Stimulated activated CD4-positive, alpha-beta T cell treated with anti-CD3 and anti-CD28 coated beads, Interleukin-4, amount 100 ng/mL, for 24 hours (primary cell): ENCODE measurements at places on chromosomes 11 and 22.

DNA sequence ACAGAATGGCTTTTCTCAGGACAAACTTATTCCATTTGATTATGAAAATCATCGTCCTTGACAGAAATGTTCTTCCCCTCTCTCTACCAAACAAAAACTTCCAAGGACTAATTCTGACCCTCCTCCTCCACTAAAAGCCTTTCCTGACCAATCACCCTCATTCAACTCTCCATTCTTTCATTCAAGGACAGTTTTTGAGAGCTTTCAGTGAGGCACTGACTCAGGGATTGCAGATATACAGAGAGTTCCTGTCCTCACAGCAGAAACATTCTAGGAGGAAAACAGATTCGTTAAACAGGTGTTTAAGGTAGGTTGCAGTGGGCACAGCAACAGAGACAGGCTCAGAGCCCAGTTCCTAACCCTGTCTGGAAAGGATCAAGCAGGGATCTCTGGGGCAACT lies 41.5 kb downstream of the OR4D9 start:
- DNase-seq, result no peak

DNA sequence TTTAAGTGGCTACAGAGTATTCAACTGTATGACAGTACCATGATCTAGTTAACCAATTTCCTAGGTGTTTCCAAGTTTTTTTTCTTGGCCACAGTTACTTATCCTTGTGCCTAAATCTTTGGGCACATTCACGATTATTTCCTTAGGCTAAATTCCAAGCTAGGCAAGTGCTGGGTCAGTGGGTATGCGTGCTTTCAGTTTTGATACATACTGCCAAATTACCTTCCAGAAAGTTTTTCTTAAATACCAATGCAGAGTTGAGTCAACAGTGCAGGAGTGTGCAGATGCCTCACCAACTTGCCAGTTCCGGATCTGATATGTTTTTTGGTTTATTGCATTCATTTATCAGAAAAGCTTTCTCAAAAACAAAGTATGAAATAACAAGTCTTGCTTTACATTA lies 67.9 kb upstream of the OR4B1 start:
- no peak for DNase-seq

GRCh38 chr11:131331546-131331945 lies 38.9 kb upstream of the NTM start:
- no peak for DNase-seq

- no peak for DNase-seq
These were observed 334.5 kb downstream of the TTC28 start for GRCh38 chr22:28344918-28345703.

DNA sequence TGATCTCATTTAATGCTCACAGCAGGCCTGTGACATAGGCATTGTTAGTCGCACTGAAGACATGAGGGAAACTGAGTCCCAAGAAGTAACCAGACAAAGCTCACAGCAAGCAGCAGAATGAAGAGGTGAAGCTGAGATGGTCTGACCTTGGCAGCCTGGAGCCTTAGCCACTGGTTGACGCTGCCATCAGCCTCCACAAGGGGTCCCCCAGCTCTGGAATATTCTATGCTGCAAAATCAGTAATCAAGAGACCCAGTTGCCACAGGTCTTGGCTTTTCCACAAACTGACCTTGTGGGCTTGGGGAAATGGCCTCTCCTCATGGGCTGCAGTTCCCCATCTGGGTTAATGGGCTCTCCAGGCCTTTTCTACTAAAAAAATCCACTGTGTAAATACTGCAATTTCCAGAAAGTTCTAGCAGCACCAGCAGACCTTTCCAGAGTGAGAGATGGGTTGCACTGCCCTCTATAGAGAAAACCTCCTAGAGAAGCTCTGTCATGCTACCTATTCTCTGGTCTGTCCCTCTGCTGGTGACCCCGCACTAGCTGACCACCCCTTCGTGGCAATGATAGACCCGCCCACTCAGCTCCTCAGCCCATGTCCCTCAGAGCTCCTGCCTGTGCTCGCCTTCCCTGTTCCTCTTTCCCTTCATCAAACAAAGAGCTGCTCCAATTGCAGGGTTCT lies 22.6 kb upstream of the ISX start:
- DNase-seq, result no peak

DNA sequence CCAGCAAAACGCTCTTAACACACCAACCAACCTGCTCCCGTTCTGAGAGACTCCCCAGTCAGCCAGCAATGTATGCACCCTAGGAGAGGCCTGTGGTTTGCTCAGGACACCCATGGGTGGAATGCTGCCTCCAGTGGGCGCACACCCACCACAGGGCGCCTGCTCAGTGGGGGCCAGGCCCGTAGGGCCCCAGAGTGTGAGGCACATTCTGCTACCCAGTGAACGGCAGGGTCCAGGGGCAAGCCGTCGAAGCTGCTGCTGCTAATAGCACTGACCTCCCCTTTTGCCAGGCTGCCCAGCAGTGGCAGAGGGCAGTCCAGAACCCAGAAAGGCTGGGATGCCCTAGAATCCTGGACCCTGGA lies 12.8 kb downstream of the B3GAT1 start:
- no peak for DNase-seq
